T-helper 17 cell (primary cell): ENCODE measurements at places on chromosomes 7 and 10.

GRCh38 chr10:34743814-34744213 is 71.3 kb downstream of the PARD3 start:
- no peak for DNase-seq

GRCh38 chr7:83870515-83870914 is 221.6 kb upstream of the SEMA3E start:
- DNase-seq: no peak

DNA sequence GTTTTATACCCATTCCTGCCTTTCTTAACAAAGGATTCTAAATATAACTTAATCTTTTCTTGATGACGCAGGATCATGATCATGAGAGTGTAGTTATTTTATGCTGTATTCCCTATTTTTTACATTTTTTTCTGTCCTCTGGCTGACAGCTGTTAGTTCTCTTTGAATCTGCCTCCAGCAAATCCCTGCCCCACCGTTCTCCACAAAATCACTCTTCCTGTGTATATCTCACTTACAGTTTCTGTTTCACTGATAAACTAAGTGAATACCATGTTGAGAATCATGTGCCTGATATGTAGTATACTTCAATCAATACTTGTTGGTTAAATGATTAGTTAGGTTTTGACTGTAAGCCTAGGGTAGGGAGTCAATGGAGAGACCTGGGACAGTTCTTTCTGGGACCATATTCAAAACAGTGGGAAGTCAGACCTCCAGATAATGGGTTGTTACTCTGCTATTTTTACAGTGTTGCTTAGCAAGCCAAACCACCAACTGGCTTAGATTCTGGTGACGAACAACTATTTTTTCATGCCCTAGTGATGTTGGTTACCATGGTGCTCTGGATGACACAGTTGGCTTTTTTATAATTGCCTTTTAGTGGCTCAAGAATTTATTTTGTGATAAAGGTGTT is 12.8 kb downstream of the CNNM1 start:
- DNase-seq: no peak

DNA sequence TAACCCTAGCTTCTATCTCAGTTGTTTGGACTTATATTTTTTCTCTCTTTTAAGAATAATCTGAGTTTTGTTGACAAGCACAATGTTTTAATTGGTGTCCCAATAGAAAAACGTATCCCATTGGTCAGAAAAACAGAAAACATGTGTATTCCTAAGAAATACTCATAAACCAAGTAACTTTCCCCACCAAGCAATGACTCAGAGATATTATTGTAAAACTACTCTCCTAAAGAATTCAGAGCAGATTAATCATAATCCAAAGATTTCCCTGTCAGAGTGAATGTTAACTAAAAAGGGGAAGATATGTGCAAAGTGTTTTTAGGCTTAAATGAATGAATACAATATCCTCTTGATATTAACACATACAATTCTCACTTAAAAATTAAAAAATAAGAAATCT is 29.4 kb upstream of the MBL2 start:
- no peak for DNase-seq

DNA sequence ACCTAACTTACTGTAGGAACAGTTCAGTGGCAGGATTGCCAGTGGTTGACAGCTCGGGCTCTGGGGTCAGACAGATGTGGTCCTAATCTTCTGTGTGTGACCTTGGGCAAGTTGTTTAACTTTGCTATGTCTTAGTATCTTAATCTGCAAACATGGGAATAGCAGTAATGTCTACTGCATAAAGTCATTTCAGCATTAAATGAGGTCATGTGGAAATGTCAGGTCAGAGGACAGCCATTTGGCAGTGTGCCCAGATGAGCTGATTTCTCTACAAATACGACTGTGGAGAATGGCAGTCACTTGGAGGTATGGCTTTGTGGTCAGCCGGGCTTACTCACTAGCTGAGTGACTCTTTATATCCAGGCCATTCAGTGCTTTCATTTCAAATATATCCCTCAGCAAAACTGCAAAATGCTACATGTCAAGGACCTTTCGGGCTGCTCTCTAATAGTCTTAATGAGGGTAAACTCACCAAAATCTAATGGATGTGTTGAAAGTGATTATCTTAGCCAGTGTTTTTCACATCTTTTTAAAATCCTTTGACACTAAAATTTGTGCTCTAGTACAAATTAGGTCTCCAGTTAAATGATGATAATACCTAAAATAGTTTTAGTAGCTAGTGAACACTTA is 171.4 kb downstream of the ST7 start:
- no peak for DNase-seq

DNA sequence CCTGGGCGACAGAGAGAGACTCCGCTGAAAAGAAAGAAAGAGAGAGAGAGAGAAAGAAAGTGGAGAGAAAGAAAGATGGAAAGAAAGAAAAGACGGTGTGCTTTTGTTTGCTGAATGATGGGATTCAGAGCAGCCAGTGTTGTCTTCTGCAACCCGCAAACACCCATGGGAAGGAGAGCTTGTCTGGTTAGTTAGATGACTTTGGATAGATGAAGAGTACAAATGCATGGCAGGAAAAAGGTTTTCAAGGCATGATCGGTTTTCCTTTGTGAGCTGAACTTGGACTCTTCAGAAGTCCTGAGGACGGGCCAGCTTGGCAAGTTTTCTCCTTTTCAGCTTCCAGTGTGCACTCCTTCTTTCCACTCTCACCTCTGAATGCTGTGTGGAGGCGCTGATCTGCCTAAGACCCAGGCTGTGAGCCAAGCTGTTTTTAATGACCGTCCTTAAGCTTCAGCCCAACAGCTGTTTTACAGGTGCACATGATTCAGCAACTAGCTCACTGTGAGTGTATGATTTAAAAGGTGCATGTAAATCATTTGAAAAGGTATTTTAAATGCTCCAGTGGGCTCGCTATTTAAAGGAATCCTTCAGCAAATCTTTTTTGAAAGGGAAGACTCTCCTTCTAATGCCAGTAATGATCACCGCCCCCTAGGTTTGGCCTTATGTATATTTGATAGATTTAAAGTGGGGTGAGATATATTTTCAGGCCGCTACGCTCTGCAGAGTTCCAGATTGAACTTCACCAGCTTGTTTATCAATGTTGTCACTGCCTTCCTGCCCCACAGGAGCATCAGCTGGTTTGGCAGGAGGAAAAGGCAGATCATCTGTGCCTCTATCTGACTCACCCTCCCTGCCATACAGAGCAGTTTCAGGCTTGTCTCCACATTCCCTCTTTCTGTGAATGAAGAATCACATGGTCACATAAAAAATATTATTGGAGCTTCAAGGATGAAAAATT is 115.0 kb downstream of the PLXDC2 start:
- DNase-seq: no peak

GRCh38 chr7:113283861-113284260 is 165.5 kb upstream of the SMIM30 start:
- no peak for DNase-seq

DNA sequence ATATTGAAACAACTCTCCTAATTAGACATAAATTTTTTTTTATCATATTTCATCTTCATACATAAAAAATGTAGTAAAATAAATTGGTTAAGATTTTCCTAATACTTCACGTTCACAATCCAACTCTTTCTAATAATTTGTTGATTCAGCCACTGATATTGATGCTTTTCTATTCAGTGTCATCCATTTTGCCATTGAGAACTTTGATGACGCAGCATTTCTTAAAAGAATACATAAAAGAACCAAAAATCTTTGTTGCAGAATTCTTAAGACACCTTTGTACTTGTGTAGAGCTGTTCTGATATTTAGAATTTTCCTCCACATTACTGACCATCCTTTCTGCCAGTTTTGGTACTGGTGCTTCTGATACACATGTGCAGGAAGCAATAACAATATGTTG is 52.6 kb downstream of the LOXL4 start:
- no peak for DNase-seq

- no peak for DNase-seq
These were observed 318.4 kb upstream of the KAT6B start for GRCh38 chr10:74507951-74508350.

DNA sequence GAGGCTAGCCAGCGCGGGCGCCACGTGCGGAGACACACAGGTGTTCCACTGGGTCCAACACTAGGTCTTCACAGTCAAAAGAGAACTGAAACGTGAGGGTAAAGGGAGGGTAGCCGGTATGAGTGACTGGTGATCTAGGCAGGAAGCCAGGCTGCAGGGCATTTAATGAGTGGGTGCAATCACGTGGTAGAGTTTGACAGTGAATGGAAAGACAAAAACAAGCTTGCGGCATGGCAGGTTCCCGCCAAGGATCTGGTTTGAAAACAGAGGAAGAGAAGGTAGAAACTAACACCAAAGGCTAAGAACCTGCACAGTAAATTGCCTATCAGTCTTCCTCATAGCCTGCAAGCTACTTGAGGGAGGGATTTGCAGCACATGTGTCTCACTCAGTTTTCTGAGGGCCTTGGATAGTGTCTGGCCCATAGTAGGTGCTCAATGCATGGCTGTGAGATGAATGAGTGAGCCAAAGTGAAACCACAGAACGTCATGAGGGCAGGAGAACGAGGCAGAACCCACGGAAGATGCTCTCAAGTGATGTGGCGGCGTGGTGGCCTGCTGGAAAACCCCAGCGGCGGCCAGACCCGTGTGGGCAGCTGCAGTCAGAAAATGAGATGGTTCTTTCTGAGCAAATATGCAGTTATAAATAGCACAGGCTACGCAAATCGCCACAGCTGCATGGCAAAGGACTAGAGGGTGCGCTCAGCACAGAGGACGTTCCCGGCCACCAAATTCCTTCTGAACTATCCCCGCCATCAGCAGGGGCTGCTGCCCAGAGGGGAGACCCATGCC is 183.6 kb upstream of the NFE2L3 start:
- DNase-seq: no peak

DNA sequence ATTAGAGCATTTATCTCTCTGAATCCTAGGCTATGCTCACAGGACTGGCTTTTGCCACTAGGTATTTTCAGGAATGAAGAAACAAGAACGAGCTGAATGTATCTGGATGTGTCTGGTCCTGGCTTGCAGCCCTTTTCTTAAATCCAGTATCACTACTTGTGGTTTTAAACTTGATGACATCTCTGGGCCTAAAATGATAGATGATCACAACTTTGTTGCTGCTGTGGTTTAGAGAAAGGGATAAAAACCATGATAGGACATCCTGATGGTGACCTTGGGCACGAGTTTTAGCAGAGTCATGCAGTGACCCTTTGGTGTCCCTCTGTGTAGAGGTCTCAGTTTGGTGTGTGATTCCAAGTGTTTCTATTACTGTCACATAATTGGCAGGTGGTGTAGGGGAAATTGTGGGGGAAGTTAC is 31.7 kb upstream of the SEMA3C start:
- no peak for DNase-seq

DNA sequence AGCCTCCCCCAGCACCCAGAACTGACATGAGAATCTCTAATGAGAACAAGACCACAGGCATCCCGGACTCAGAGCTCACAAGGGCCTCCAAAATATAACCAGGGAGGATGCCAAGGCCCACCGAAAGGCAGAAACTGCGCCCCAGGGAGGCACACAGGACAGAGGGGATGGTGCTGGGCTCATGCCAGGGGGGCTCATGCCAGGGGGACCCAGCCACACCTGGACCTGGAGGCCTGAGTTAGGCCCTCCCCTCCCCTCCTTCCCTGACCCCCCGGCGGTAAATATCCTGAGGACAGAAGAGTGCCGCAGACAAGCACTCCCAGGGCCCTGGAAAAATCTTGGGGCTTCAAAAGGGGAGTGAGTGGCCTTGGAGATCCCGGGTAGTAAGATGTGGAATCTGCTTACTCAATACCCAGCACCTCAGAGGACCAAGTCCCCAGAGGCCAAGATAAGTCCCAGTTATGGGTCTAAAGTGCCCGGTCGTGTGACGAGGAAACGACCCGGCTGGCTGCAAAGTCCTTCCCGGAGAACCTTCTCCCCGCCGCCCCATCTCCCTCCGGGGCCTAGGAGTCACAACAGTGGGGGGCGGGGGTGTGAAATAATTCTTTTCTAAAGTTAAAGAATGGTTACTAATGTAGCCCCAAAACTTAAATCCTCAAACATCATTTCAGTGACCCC is 11.9 kb downstream of the PDGFA start:
- no peak for DNase-seq

GRCh38 chr7:113292105-113292504 is 173.8 kb upstream of the SMIM30 start:
- no peak for DNase-seq

DNA sequence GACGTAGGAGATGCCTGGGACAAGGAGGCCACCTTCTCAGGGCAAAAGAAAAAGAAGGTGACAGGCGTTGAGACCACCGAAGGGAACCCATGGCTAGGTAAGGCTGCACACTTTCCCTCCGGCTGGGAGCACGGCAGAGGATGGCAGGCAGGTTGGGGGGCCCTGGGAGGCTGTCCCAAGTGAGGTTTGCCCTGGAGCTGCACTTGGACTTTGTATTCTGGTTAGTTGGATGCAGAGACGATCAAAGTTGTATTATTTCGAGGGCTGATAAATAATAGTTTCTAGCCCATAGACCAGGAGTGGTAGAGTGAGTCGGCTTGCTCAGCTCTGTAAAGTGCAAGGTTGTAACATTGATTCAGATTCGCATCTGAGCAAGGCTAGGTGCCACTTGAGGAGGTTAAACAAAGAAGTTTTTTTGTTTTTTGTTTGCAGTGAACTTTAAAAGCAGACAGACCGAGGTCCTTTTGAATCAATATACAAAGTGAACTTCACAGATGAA is 608 bp downstream of the ENTPD7 start:
- DNase-seq: no peak

DNA sequence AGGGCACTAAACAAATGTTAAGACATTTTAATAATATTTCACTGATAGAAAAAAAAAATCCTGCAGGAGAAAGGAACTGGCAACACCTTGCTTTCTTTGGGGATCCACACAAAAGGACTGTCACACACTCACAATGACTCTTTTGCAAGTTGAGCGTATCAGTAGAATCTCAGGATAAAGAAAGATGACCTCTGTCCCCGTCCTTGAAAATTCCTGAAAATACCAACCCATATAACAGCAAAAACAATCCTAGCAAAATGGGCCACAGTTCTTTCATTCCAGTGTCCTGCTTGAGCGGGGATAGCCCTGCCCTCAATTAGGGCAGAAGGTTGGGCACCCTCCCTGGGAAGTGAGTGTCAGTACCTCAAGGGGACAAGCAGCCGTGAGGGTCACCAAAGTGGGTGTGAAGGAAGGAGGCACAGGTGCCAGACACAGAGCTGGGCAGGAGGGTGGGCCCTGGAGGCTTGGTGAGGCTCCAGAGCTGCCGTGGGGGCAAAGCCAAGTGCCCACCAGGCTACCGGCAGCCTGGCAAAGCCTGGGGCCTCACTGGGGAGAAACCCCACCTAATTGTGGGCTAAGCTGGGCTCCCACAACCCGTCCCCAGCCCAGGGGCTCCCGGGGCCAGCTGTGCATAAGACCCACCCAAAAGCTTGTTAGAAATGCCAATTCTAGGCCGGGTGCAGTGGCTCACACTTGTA is 2.8 kb downstream of the WDR86 start:
- no peak for DNase-seq

GRCh38 chr10:78914502-78915189 is 154.1 kb upstream of the ZMIZ1 start:
- no peak for DNase-seq

GRCh38 chr10:5876181-5876768 is 13.4 kb downstream of the ANKRD16 start:
- no peak for DNase-seq

GRCh38 chr7:26567266-26567665 is 275.6 kb downstream of the SNX10 start:
- DNase-seq: no peak
